ENCODE measurements at places on chromosomes 12 and 14.

GRCh38 chr12:119134284-119135072 lies 44.3 kb upstream of the HSPB8 start:
- H3K27ac ChIP-seq, result no peak overlapping the region
- no peaks in the 10 kb centered on the region for H3K27me3 ChIP-seq
- H3K4me1 ChIP-seq, result no peaks in the 10 kb centered on the region
- H3K4me3 ChIP-seq, result no peak overlapping the region

GRCh38 chr14:75297411-75298040 lies 18.9 kb downstream of the FOS start:
- no peak overlapping the region for H3K4me3 ChIP-seq
- H3K27me3 ChIP-seq, result no peaks in the 10 kb centered on the region
- H3K27ac ChIP-seq, result peak overlapping the region; percentile 45
- H3K4me1 ChIP-seq, result peaks cover 34% of the 10 kb centered on the region
- DNase-seq, result no peak

DNA sequence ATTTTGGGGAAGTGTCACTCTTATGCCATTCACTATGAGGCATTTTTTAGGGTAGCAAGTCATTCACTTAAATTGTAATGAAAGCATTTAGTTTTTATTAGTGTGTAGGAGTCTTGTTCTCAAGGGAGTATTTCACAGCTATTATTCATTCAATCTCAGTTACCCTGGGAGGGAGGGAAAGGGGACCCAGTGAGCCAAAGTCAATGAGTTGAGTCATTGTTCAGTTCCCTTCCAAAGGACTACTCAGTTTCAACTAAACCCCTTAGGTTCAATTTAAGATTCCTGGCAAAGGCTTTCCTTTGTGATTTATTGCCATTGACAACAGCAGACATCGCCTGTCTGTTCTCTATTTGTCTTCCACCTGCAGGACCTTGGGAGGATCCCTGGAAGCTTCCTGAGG lies 29.3 kb upstream of the RASSF8 start:
- no peak overlapping the region for H3K4me3 ChIP-seq
- no peak for DNase-seq
- H3K27ac ChIP-seq, result no peak overlapping the region
- H3K4me1 ChIP-seq, result no peaks in the 10 kb centered on the region
- H3K36me3 ChIP-seq, result no peaks in the 10 kb centered on the region

DNA sequence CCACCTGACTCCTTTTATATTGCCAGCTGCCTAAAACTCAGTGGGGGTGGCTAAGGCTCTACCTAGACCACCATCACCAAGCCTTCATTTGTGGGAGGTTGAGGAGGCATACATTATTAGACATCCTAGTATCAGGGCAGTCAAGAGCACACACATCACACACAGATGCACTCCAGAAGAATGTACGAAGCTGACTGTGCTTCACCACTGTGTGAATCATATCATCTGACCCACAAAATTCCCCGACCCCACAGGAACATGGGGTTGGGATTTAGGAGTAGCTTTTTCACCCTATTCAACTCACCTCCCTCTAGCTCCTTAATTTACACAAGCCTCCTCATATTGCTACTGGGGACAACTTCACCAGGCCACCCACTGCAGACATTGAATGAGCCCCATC lies 64.8 kb upstream of the BDKRB2 start:
- H3K4me1 ChIP-seq, result peaks cover 2% of the 10 kb centered on the region
- H3K4me3 ChIP-seq, result no peak overlapping the region
- H3K27ac ChIP-seq, result no peak overlapping the region
- no peak for DNase-seq
- H3K27me3 ChIP-seq, result no peaks in the 10 kb centered on the region
- no peaks in the 10 kb centered on the region for H3K36me3 ChIP-seq

GRCh38 chr14:60815371-60815770 lies 80.8 kb downstream of the MNAT1 start:
- H3K27ac ChIP-seq, result no peak overlapping the region
- H3K4me1 ChIP-seq, result no peaks in the 10 kb centered on the region
- DNase-seq, result no peak
- peaks cover 19% of the 10 kb centered on the region for H3K36me3 ChIP-seq
- H3K27me3 ChIP-seq, result no peaks in the 10 kb centered on the region

- no peak overlapping the region for H3K27ac ChIP-seq
- peaks cover 7% of the 10 kb centered on the region for H3K4me1 ChIP-seq
- no peak for DNase-seq
- H3K27me3 ChIP-seq, result no peaks in the 10 kb centered on the region
- H3K36me3 ChIP-seq, result no peaks in the 10 kb centered on the region
Observed at GRCh38 chr12:91914701-91915100, 230.9 kb downstream of the BTG1 start.

DNA sequence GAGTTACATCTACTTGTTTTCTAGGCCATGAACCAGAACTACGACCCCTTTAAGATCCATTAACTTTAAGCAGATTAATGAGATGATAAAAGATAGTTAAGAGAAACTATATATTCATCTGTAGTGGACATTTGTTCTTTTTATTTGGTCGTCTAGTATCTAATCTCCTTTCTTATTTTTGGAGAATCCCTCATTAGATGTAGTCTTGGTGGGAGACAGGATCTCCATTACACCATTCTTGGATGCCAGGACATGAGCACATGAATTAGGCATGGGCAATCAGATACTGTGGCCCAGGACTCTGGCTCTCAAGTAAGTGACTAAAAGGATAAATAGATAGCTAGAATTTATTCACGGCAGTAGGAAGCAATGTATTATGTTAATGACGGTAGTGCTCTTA lies 245.0 kb downstream of the ATP23 start:
- no peak for DNase-seq
- no peaks in the 10 kb centered on the region for H3K4me1 ChIP-seq
- H3K27ac ChIP-seq, result no peak overlapping the region
- H3K4me3 ChIP-seq, result no peak overlapping the region

GRCh38 chr12:119783787-119784186 lies 93.3 kb downstream of the CIT start:
- H3K27ac ChIP-seq, result no peak overlapping the region
- no peak for DNase-seq
- no peaks in the 10 kb centered on the region for H3K4me1 ChIP-seq
- H3K4me3 ChIP-seq, result no peak overlapping the region

- no peak overlapping the region for H3K27ac ChIP-seq
- no peak overlapping the region for H3K4me3 ChIP-seq
- no peak for DNase-seq
- no peaks in the 10 kb centered on the region for H3K27me3 ChIP-seq
- peaks cover 25% of the 10 kb centered on the region for H3K4me1 ChIP-seq
Observed at GRCh38 chr12:109089683-109090082, 3.6 kb downstream of the ALKBH2 start.

GRCh38 chr12:75446857-75447256 lies 33.7 kb upstream of the GLIPR1 start:
- no peaks in the 10 kb centered on the region for H3K36me3 ChIP-seq
- no peaks in the 10 kb centered on the region for H3K4me1 ChIP-seq
- DNase-seq, result no peak
- H3K27ac ChIP-seq, result no peak overlapping the region
- H3K4me3 ChIP-seq, result no peak overlapping the region

GRCh38 chr12:52253391-52254179 lies 20.5 kb downstream of the KRT7 start:
- H3K4me3 ChIP-seq, result no peak overlapping the region
- peaks cover 16% of the 10 kb centered on the region for H3K4me1 ChIP-seq
- no peaks in the 10 kb centered on the region for H3K27me3 ChIP-seq
- DNase-seq, result no peak

DNA sequence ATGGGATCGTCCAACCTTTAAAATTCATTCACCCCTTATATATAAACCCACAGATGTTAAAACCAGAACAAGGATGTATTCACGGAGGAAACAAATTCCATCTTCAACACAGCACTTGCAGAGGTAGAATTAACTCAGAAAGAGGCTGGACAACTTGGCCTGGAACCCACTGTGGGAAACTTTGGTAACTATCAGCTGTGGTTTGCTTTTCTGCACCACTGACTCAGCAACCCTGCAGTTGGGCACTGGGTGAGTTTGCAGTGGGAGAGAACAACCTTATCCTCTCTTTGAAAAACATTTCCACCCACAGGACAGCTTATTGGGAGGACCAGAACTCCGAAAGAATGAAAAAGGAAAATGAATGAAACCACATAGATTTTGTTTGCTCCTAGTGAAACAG lies 66.3 kb downstream of the ZNF664 start:
- DNase-seq, result no peak
- H3K4me3 ChIP-seq, result no peak overlapping the region
- H3K36me3 ChIP-seq, result no peaks in the 10 kb centered on the region
- H3K4me1 ChIP-seq, result peaks cover 7% of the 10 kb centered on the region
- H3K27ac ChIP-seq, result no peak overlapping the region
- no peaks in the 10 kb centered on the region for H3K27me3 ChIP-seq

- no peak for DNase-seq
- H3K27ac ChIP-seq, result peak overlapping the region; percentile 45
- H3K27me3 ChIP-seq, result no peaks in the 10 kb centered on the region
- no peaks in the 10 kb centered on the region for H3K36me3 ChIP-seq
Observed at GRCh38 chr14:54627540-54628363, 60.8 kb downstream of the SAMD4A start.

DNA sequence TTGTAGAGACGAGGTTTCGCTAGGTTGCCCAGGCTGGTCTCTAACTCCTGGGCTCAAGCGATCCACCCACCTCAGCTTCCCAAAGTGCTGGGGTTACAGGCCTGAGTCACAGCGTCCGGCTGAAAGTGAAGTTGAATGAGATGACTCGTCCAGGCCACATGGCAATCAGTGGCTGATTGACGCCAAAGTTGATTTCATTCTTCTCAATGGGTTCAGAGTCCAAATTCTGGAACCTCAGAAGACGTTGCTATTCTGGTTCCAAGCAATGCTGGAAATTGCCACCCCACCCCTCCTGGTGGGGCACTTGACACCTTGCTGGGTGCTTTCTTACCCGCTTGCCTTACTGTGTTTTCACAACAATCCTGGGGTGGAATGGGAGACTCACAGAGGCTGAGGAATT lies 14.9 kb downstream of the ABCB9 start:
- peak overlapping the region; percentile 5 for H3K27ac ChIP-seq
- no peaks in the 10 kb centered on the region for H3K36me3 ChIP-seq
- peaks cover 18% of the 10 kb centered on the region for H3K4me1 ChIP-seq

- no peak overlapping the region for H3K4me3 ChIP-seq
- no peak for DNase-seq
- H3K27ac ChIP-seq, result no peak overlapping the region
- no peaks in the 10 kb centered on the region for H3K4me1 ChIP-seq
- H3K27me3 ChIP-seq, result no peaks in the 10 kb centered on the region
- H3K36me3 ChIP-seq, result no peaks in the 10 kb centered on the region
Observed at GRCh38 chr12:103334466-103334865, 161.3 kb downstream of the C12orf42 start.

DNA sequence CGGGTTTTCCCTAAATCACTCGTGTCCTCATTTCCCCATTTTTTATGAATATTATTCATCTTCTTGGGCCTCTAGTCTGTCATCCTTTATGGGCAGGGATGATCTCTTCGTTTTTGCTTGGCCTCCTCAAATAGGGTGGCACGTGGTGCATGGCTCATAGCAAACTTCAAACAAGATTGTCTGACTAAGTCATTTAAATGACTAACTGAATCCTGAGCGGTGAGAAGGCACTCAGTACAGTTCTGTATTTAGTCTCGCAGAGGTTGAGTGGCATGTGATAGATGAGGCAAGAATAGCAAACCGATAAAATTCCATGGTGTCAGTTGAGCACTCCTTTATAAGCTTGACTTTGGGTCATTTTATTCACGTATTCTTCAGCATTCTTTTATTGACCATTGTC lies 5.7 kb upstream of the JDP2 start:
- DNase-seq, result no peak
- H3K4me1 ChIP-seq, result peaks cover 3% of the 10 kb centered on the region
- no peaks in the 10 kb centered on the region for H3K36me3 ChIP-seq
- H3K4me3 ChIP-seq, result no peak overlapping the region
- H3K27me3 ChIP-seq, result no peaks in the 10 kb centered on the region

GRCh38 chr12:98109266-98109665 lies 406.1 kb upstream of the TMPO start:
- no peak overlapping the region for H3K4me3 ChIP-seq
- H3K36me3 ChIP-seq, result no peaks in the 10 kb centered on the region
- no peak for DNase-seq
- no peak overlapping the region for H3K27ac ChIP-seq

DNA sequence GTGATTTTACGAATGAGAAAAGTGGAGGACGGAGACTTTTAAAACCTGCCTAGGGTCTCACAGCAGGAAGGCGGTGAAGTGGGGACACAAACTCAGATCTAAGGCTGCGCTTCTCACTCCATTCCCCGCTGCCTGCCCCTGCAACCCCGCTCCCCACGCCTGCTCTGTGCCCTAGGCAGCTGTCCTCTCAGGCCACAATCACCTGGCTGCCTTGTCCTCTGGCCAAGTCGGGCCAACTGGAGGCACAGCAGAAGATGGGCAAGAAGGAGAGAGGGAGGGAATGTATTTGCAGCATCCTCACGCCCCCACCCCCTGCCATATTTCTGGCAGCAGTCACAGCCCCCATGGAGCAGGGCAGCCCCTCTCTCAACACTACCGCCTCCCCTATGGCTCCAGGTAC lies 94.9 kb downstream of the CHGA start:
- no peak overlapping the region for H3K27ac ChIP-seq
- no peak for DNase-seq
- peaks cover 57% of the 10 kb centered on the region for H3K4me1 ChIP-seq
- no peak overlapping the region for H3K4me3 ChIP-seq
- H3K36me3 ChIP-seq, result peaks cover 3% of the 10 kb centered on the region

DNA sequence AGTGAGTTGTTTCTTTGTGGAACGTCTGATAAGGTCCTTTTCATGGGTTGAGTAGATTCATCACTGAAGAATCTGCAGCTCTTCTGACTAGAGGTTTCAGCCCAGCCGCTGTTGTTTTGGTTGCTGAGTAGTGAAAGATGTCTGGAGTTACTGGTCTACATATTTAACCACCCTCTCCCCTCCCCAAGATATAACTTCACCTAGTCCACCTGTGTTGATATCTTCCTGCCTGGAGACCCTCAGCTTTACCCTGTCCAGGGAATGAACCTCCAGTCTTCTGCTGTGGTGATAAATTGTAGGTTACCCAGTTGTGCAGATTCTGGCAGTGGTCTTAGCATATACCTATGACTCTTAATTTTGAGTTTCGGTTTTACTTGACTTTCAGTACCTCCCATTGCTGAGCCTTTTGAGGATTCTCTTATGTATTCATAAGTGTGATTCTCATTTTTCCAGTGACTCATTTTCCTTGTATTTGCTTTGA lies 62.9 kb downstream of the CCDC91 start:
- H3K4me1 ChIP-seq, result peaks cover 7% of the 10 kb centered on the region
- no peak overlapping the region for H3K4me3 ChIP-seq
- no peaks in the 10 kb centered on the region for H3K27me3 ChIP-seq
- no peak for DNase-seq

DNA sequence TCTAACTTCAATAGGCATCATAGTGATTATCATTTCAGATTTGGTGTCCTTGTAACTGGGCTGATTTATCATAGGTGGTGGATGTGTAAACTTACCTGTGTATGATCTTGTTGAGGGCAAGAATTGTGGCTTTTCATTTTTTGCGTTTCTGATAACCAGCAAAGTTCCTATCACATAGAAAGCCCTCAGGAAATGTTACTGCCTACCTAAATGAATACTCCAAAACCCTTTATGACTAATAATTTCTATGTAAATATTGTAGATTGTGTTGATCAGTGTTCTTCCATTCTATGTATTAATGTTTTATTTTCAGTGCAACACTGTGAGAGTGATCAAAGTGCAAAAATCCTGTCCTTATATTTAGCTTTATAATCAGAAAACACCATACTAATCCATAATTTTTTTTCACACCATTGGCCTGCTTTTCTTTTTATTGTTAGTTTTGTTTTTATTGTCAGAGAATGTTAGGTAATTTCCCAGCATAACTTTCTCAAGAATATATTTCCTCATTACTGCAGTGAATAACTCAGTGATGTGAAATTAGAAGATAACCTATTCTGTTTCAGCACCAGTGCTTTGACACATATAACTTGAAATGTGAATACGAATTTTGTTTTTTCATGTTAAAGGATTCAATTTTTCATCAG lies 94.1 kb downstream of the GPHN start:
- no peak for DNase-seq
- H3K4me3 ChIP-seq, result no peak overlapping the region
- H3K27ac ChIP-seq, result no peak overlapping the region
- H3K4me1 ChIP-seq, result no peaks in the 10 kb centered on the region
